ENCODE measurements at places on chromosomes 7 and 10.

DNA sequence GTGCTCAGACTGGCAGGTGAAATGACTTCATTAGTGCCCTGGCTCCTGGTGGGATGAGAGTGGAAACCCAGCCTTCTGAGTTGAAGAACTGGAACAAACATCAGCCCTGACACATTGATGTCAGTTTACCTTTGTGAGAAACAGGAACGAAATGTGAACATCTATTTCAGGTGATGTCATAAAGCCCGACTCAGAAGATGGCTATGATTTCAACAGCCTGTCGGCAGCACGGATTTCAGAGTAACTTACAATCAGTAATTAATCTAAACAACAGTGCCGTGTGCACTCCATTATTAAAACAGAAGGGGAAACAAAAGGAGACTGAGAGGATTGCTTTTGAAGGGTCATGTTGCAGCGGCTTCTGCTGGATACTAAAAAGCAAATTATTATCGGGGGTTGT lies 243.2 kb downstream of the FRMD4A start:
- DNase-seq: no peak

GRCh38 chr10:3811291-3811870 lies 26.4 kb upstream of the KLF6 start:
- DNase-seq: no peak

DNA sequence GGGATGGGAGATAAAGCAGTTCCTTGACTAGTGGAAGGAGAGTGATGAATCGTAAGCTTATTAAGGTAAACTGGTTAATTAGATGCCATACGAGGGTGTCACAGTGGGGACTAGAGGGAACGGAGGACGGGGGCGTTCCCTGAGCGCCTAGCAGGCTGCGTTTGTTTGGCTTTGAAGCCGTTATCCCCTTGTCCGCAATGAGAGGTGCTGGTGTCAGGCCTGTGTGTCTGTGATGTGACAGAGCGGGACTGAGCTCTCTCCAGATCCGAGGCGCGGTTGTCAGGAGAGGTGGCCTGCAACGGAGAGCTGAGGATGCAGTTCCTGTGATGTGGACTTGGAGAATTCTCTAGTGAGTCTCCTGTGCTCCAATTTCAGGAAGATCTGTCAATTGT lies 60.0 kb upstream of the PRPS1L1 start:
- DNase-seq: no peak

DNA sequence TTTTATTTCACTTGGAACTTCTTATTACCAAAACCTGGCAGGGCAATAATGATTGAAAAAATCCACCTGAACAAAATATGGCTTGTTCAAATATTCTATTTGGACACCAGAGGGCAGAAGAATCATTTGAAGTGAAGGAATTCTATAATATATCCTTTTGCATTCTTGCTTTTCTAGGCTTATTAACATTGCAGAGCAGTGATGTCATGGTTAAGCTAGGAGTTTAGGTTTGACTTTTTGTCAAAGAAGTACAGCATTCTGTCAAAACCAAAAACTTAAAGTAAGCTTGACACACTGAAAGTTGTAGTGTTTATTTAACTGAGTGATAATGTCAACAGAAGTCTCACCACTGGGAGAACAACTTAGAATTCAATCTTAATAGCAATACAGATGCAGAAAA lies 156.0 kb downstream of the SEMA3D start:
- DNase-seq: no peak
